ENCODE measurements at places on chromosomes 12 and 14.

DNA sequence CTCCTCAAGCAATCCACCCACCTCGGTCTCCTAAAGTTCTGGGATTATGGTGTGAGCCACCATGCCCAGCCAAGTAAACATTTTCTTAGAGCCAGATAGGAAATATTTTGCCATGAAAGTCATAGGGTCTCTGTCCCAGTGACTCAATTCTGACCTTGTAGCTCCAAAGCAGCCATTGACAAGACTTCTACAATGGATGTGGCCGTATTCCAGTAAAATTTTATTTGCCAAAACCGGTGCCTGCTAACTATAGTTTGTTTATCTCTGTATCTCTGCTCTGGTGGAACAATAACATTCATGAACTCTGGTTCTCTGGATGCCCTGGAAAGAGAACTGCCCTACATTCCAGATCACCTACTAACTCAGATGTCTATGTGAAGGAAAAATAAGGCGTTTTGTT is 54.6 kb upstream of the USP44 start:
- DNase-seq = no peak

GRCh38 chr12:104620837-104621531 is 164.2 kb downstream of the CHST11 start:
- peak; percentile 20 for DNase-seq

DNA sequence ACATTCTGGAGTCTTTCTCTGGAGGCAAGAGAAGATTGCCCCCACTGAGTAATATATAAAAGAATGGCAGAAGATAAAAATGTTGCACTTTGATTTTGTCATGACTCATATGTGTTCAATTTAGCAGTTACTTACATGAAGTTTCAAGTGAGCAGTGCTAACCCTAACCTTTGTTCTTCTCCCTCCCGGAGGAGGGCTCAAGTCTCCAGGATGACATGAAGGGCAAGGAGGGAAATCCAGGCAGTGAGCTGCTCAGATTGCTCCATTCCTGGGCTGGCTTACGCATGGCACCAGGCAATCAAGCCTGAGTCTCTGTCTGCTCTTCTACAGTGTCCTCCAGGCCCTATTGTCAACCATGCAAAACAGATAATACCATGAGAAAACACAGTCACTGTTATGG is 322.3 kb downstream of the DUSP6 start:
- DNase-seq = no peak

- DNase-seq = no peak
Observed at GRCh38 chr12:62335057-62335456, 74.9 kb downstream of the USP15 start.

DNA sequence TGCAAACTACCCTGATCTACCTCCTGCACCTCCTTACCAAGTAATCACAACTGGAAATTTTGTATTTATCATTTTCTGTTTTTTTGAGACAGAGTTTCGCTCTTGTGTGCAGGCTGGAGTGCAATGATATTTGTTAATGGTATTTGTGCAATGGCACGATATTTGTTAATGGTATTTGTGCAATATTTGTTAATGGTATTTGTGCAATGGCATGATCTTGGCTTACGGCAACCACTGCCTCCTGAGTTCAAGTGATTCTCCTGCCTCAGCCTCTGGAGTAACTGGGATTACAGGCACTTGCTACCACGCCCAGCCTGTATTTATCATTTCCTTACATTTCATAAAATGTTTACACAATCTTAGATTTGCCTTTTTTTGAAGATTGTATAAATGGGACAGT is 5.7 kb upstream of the NECAP1 start:
- no peak for DNase-seq

Data from fibroblast of villous mesenchyme (primary cell).